Fibroblast of lung (primary cell): ENCODE measurements at places on chromosomes 1 and 21. TPM values are rescaled to one million over a fixed set of nuclear protein-coding genes. Genes with fewer than 3 reads are reported as not detected.

Gene OR2L2
- 0.03 TPM in 1 of 2 replicates, not detected in the other for polyA plus RNA-seq

Gene DAB1
- polyA plus RNA-seq: 1.0 and 2.0 TPM in 2 replicates

Gene TCHH
- polyA plus RNA-seq: not detected in 2 replicates

Gene RAB7B
- polyA plus RNA-seq: 15.5 and 20.1 TPM in 2 replicates

Gene SHISA4
- 19.0 and 19.2 TPM in 2 replicates for polyA plus RNA-seq

Gene RUNX3
- polyA plus RNA-seq: 0.48 and 1.8 TPM in 2 replicates

Gene SERTAD4
- 0.87 and 7.6 TPM in 2 replicates for polyA plus RNA-seq

Gene OPRD1
- polyA plus RNA-seq: 0.01 TPM in 1 of 2 replicates, not detected in the other

Gene OXCT2
- 0.62 and 1.0 TPM in 2 replicates for polyA plus RNA-seq

Gene KRTAP10-9
- polyA plus RNA-seq: not detected in 2 replicates

Gene LCE1B
- not detected in 2 replicates for polyA plus RNA-seq

Gene S100A14
- 0.40 and 0.51 TPM in 2 replicates for polyA plus RNA-seq

Gene DMAP1
- 21.1 and 26.8 TPM in 2 replicates for polyA plus RNA-seq

Gene MAN1C1
- 10.4 and 51.4 TPM in 2 replicates for polyA plus RNA-seq

Gene LYPLA2
- 20.4 and 29.1 TPM in 2 replicates for polyA plus RNA-seq

Gene SPRR2A
- not detected in 2 replicates for polyA plus RNA-seq

Gene PAQR6
- polyA plus RNA-seq: 0.05 and 0.17 TPM in 2 replicates

Gene PGM1
- 23.8 and 43.7 TPM in 2 replicates for polyA plus RNA-seq

Gene TMCC2
- 2.3 and 2.5 TPM in 2 replicates for polyA plus RNA-seq

Gene CA14
- 0.08 TPM in 1 of 2 replicates, not detected in the other for polyA plus RNA-seq
